ENCODE measurements at places on chromosomes 6 and 20.
A peak's percentile ranks its signal among the peaks of the same experiment; 100 is the strongest.

DNA sequence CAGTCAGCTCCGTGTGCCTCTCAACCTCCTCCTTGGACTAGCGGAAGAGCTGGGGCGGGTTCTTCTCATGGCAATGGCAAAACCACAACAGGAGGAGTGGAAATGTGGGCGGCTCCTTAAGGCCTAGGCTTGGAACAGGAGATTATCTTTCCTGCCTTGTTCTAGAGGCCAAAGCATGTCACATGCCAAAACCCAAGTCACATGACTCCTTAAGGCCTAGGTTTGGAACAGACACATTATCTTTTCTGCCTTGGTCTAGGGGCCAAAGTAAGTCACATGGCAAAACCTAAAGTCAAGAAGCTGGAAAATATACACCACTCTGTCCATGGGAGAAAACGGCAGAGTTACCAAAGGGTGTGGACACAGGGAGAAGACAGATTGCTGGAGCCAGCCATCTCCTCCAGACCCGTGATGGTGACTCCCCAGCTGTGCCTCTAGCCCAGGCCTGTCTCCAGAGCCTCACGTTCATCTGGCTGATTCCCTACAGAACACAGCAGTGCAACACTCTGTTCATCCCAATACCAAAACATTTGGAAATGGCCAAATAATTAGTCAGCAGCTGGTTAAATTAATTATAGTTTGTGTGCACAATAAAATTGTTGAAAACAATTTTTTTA is 34.2 kb downstream of the ANKRD60 start:
- no peak for DNase-seq

DNA sequence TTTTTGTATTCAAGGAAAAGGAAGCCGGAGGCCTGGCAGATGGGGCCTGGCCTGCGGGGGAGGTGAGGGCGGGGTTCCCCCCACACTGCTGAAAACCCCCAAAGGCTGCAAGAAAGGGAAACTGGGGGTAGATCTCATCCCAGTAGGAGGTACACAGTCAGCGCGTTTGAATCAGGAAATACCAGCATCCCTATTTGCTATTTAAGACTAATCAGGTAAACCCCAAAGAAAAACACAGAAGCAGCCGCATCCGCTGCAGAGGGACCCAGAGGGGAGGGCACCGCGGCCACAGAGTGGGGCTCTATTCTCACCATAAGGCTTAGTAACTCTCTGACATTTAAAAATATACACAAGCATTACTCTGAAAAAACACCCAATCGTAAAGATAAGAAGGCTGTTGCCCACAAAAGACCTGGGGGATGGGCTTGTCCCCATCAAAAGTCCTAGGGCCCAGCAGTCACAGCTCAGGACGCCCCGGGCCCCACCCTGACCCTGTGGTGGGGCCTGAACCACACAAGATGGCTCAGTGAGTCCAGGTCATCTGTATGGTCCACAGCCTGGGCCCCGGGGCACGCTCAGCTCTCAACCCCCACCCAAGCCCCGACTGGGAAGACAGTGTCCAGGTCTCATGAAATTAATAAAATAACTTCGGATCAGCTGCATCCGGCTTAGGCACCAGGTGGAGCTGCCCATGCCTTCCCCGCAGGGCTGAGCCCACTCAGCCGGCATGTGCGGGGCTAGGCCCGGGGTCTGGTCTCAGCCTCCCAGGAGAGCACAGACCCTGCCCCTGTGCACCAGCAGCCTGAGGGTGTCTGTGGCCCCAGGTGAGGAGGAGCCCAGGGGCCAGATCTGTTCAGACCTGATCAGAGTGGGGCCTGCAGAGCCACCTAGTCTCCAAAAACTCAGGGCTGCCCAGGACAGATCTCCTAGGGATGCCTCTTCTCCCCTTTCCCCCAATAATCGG is 31.0 kb downstream of the KCNQ2 start:
- DNase-seq = no peak

DNA sequence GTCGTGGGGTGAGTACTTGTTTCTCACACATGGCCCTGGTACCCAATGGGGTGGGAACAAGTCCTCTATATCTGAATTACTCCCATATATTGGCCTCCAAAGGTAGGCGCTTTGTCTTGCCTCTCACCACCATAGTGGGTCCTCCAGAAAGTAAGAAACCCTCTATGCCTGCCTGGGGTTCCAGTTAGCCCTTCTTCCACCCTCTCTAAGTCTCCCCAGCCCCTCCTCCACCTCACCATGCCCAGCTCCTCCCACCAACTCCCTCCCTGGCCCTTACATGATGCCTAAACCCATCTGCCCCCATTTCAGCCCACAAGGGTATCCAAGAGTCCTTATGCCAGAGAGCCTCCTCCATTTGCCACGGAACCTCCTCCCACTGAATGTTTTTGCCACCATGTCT is 884 bp downstream of the TSPO2 start:
- DNase-seq = no peak

DNA sequence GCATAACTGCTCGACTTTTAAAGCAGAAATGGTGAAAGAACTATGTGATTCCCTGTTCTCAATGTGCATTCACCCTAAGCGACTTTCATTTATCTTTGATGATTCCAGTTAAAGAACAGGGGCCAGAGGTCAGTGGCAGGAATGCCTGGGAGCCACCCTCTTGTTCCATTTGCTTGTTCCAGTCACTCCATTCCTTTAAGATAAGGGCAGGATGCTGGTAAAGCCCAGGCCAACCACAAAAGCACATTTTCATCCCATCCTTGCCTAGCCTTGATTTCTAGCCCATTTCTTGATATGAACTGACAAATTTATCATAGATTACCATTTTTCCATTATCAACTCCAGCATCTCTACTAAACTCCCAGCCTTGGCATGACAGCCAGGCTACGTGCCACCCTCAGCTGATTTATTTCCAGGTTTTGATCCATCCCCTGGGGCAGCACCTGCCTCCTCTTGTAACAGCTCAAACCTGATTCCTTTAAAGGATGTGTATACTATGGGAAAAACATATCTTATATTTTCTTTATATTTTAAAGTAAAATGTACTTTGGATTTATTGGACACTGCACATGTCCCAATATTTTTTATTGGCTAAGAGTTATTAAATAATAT is 19.2 kb downstream of the HMGN3 start:
- DNase-seq = no peak

GRCh38 chr6:79571030-79571367 is 33.8 kb upstream of the LCA5 start:
- no peak for DNase-seq

DNA sequence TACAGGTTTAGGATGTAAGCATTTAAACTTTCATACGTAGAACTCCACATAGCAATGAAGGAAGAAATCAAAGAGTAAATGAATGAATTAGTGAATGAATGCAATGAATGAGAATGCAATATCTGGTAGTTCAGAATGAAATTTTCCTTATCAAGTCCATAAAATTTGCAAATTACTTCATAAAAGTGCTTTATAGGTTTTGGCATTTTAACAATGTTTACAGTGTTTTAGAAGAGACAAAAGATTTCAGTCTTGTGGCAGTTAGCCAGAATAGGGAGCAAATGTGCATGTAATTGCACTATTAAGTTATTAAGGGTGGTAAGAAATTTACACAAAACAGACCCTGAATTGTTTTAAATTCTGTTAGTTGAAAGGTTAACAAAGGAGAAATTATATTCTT is 739.4 kb upstream of the FLRT3 start:
- DNase-seq = no peak

DNA sequence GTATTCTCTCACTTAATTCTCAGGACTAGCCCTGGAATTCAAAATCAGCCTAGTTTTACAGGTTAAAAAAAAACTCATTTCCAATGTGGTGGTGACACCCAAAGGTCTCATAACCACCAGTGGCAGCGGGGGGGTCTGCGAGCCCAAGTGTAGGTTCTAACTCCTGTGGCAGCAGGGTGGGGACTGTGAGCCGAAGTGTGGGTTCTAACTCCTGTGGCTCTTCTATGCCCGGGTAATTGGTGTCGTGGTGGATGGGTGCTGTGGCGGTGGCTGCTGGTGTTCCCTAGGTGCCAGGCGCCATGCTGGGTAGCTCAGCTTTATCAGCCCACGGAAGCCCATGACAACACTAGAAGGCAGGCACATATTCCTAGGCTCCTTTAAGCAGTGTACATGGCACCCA is 4.9 kb upstream of the ANKRD60 start:
- no peak for DNase-seq

GRCh38 chr6:30151580-30151979 is 9.4 kb downstream of the TRIM10 start:
- no peak for DNase-seq

DNA sequence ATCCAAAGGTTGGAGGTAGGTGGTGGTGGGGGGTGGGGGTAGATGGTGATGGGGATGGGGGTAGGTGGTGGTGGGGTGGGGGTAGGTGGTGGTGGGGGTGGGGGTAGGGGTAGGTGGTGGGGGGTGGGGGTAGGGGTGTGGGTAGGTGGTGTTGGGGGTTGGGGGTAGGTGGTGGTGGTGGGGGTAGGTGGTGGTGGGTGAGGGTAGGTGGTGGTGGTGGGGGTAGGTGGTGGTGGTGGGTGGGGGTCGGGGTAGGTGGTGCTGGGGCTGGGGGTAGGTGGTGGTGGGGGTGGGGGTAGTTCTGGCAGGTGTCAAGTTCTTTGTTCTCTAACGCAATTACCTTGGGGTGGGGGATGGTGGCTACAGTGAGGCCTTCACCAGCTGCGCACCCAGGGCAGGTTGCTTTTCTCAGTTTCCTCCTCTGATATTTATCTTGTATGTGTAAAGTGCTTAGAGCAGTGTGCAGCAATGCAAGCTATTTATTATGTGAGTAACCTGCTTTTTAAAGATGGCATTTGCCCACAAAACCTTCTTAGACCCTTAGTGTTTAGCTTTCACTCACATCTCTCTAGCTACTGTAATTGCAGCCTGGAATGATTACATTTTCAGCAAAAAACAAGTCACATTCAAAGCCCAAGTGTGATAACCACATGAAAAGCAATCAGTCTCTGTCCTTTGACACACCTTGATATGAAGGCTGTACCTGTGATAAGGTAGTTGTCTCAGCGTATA is 8.2 kb upstream of the CCDC167 start:
- no peak for DNase-seq

DNA sequence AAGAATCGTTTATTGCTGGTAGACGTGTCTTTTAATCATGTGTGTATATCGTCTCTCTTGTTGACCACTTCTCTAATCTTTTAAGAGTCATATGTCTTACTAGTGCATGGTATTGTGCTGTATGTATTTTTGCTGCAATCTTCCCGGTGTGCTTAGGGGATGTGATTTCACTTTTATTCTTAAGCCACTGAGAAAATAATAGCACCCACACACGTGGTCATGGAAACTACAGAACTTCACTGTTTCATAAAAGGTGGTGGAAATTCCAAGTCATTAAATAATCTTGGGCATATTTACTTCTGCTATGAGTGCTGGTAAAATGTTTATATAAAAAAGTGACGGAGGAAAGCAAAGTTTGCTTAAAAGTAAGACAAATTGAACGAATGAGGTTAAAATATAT is 3.0 kb upstream of the CDYL start:
- no peak for DNase-seq

DNA sequence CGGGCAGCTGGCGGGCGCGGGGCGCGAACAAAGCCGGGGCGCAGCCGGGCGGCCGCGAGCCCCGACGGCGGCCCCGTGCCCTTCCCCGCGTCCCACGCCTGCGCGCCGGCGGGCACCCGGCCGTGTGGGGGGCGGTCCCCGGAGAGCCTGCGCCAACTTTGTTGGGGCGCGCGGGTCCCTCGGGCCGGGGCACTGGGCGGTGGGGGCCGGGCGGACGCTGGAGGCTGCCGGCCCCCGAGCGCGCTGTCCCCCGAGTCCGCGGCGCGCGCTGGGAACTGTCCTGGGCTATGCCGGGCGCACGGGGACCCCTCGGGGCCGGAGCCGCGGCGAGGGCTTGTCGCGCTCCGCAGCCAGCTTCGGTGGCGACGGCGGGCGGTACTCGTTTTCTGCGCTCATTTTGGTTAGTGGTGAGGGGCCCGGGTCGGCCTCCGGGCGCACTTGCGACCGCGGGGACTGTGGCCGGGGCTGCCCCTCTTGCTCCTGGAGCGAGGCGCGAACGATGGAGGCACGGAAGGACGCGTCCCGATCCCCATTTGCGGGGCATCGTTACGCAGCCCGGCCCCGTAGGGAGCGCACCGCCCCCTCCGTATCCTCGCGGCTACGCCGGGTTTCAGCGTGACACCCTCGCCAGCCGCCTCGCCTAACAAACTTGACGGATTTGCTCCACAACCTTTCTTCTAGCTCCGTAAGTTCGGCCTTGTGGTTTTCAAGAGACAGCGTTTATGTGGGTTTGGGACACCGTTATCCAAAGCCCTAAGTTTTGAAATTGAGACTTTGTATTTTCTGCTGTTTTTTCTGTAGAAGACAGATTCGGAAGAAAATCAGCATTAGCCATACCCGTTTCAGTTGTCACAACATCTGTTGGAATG is 622 bp downstream of the SS18L1 start:
- DNase-seq = no peak

DNA sequence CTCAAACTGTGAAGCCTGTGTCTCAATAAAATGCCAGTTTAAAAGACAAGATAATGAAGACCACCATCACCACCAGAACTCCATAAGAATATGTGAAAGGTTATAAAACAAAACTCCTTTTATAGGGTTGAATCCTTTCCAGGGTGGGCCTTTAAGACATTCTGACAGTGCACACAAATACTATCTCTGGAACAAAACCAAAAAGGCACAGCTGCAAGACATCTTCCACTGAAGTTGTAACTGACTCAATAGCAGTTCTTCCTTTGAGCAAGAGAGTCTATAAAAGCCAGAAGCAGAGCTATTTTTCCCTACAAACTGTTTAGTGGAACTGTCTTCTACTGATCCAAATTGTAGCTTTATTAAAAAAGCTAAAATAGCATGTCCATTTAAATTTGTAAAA is 81.6 kb downstream of the EPB41L2 start:
- DNase-seq = peak; percentile 19

DNA sequence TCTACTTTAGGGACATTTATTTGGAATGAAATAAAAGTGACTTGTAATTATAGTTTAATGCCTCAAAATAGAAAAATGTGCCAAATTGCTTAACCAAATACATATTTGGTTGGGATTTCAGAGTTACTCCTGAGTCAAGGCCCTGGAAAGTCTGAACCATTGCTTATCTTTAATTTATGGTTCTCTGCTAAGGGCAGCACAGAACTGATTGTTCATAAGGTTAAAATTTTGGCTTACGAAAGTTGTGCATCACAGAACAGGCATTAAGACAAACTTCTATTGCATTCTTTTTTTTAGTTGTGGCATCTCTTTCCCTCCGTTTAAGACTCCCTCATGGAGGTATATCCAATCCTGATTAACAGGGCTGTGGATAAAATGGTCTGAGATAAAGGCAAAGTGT is 92.2 kb upstream of the TENT5A start:
- DNase-seq = no peak

All from thymus (tissue), 14 donors.